ENCODE measurements at places on chromosomes 3 and 15.

- DNase-seq, result no peak
Measured at GRCh38 chr15:101103598-101103997, 148.2 kb downstream of the CHSY1 start.

- DNase-seq, result no peak
Measured at GRCh38 chr3:52128118-52128683, 26.0 kb downstream of the POC1A start.

- DNase-seq, result no peak
Measured at GRCh38 chr3:190224863-190225692, 97.2 kb downstream of the CLDN1 start.

GRCh38 chr3:159951540-159951939 is 37.1 kb upstream of the IL12A start:
- DNase-seq, result no peak

GRCh38 chr15:79620112-79620857 is 188.1 kb downstream of the MINAR1 start:
- no peak for DNase-seq

DNA sequence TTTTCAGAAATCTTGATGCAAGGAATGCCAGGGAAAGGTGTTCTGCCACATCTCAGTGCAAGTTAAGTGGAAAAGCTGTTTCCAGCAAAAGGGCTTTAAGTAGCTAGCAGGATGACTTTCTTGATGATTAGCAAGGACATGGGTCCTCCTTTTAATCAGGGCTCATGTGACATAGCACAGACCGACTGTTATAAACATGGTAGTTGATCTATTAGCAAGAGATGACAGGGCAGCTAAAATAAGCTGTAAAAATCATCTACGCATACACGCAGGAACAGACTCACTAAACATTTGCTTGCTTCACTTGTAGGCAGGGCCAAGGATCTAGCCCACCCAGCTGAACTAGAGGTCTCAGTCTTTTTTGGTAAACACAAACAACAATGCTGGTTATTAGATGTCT is 69.0 kb downstream of the GOLIM4 start:
- no peak for DNase-seq

GRCh38 chr3:187744169-187745151 is 808 bp downstream of the BCL6 start:
- no peak for DNase-seq

DNA sequence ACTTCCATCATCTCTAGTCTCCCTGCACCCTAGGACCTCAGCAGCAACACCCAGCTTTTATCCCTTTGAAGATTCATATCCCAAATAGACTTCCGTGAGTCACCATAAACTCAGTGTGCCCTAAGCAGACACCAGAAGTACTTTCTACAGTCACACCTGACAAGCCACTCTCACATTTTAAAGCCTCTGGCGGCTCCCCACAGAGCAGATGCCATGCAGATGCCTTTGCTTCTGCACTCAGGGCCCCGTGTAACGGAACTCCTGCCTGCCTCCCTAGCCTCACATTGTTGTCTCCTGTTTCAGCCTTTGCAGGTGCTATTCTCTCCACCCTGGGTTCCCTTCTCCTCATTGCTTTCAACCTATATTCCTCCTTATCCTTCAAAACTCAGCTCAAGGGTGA is 155.5 kb upstream of the SLC24A5 start:
- DNase-seq, result no peak

DNA sequence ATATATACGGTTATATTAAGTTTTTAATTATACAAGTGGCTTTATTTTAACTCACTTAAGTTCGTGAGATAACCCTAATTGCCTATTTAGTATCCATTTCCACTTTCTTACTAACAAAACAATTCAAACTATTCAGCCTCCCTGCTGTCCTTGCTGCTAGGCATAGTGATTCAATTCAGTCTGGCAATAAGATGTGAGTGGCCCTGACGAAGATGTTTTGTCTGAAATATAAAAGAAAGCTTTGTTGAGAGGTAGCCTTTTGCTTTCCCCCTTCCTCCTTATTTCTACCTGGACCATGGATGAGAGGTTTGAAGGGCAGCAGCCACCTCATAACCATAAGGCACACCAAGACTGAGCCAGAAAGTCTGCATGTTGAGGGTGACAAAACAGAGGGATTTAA is 89.3 kb upstream of the TRIM42 start:
- DNase-seq, result no peak

GRCh38 chr3:184880276-184881019 is 68.5 kb downstream of the VPS8 start:
- DNase-seq, result no peak

- no peak for DNase-seq
Measured at GRCh38 chr15:31145271-31145911, 43.9 kb upstream of the TRPM1 start.

DNA sequence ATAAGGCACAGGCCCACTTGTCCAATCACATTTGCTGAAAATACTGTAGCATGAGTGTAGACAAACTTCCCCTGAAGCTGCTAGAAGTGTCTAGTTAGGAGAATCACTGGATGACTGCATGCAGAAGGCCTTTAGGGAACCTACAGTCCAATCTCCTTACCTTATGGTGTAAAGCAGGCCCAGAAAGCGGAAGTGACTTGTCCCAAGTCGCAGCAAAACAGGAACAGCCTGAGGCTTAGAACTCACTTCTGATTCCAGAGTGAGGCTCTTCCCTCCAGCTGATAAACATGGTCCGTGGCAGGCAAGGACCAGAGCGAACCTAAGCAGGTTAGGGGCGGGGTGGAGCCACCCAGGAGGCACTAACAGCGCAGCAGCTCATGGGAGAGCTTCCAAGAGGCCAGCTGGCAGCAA is 2.5 kb downstream of the GRAMD2A start:
- no peak for DNase-seq

GRCh38 chr3:98917608-98918007 is 16.1 kb upstream of the DCBLD2 start:
- no peak for DNase-seq

- no peak for DNase-seq
Measured at GRCh38 chr15:67147396-67147949, 82.1 kb downstream of the SMAD3 start.

DNA sequence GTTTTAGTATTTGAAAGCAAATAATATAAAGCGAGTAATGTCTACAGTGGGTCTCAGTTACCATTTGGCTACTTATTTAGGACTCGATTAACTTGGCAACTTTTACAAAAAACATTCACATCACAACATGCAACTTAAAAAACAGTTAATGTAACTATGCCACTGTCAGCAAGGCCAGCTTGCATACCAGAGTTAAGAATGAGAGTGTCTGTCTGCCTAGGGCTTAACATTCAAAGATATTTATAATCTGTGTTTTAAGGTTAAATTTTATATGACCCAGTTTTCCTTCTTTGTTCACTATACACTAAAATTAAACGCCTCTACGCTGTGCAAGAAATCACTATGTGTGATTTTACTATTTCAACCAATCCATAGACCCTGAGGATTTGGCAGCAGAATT is 5.2 kb upstream of the CDAN1 start:
- DNase-seq, result no peak

GRCh38 chr3:123388042-123388441 is 60.8 kb downstream of the ADCY5 start:
- no peak for DNase-seq

DNA sequence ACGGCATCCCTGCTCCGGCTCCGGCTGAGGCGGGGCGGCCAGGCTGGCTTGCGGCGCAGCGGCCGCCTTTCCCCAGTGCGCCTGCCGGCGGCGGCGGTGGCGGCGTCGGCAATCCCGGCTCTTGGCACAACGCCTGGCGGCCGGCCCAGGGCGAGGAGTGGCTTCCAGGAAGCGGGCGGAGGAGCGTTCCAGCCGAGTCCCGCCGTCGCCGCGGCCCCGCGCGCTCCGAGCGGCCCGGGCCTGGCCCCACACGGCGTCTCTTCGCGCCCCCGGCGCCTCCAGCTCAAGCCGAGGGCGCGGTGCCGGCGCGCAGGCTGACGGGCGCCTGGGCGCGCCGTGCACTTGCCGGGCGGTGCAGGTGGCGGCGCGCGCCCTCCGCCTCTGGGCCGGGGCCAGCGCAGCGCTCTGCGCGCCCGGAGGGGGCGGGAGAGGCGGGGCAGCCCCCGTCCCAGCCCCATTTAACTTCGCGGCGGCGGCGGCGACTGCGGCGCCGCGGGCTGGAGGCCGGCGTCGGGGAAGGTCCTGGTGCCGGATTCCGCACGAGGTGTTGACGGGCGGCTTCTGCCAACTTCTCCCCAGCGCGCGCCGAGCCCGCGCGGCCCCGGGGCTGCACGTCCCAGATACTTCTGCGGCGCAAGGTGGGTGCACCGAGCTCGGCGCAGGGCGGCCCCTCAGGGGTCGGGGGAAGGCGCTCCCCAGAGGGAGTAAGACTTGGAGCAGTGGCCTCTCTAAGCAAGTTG is at the start of gene ADAMTSL3:
ADAMTSL3 (plus strand) TSS at position 485 of the 740 bp plus-strand sequence. CDS start 1,639 bp downstream, outside the sequence.
- DNase-seq, result no peak

DNA sequence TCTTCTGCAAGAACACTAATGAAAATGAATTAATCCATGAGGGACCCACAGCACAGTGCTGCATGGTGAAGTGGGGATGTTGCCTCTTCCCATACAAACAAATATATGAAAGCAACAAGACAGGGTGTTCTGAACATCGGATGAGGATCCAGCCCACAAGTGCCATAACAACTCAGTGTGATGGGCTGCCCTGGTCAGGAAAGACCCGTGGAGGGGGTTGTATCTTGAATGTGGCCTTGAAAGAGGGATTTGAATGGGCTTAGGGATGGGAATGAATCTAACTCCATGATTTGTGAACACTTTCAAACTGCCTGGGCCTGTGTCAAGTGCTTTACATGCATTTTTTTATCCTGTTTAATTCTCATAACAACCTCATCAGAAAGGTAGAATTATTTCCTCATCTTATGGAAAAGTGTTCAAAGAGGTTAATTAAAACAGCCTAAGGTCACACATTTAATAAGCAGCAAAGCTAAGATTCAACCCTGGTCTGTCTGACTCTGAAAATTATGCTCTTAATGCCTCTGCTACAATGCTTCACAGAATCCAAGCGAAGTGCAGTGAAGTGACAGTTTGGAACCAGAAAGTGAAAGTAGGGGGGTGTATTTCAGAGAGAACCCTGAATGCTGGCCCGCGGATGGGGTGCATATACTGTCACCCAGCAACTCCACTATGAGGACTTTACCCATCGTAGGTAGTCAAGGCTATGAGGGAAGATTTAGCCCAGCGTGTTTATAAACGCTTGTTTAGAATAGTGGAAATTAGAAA is 65.6 kb upstream of the HEG1 start:
- no peak for DNase-seq

- no peak for DNase-seq
Measured at GRCh38 chr15:97902140-97902780, 58.2 kb upstream of the ARRDC4 start.

- DNase-seq, result no peak
Measured at GRCh38 chr3:74613521-74614106, 845 bp downstream of the CNTN3 start.

DNA sequence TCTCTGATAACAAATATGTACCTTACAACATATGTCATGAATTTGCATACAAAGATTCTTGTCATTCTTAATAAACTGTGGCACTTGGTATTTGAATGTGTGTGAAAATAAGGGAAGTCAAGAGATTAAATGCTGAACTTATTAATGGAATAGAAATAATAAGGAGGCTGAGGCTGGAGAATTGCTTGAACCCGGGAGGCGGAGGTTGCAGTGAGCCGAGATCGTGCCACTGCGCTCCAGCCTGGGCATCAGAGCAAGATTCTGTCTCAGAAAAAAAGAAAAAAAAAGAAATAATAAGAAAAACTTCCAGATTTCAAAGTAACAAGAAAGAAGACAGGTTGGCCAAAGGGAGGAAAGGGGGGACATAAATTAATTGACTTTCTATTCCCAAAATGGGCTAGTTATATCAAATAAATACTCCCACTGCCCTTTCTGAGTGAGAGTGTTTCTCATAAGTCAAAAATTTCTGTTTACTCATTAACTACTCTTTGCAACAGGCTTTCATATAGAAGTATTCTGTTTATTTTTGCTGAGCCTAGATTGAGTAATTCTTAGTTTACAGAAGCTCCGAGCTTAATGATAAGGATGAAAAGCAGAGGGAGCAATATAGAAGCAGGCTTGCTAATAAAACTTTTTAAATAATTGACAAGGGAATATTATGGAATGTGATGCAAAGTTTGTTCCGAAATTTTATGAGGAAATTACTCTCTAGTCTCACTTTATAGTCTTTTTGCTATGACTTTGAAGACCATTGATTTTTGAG is 25.6 kb downstream of the KNG1 start:
- no peak for DNase-seq

Measured in central memory CD8-positive, alpha-beta T cell (primary cell).